Omental fat pad (tissue), 4 donors: ENCODE measurements at places on chromosomes 1 and 21.

GRCh38 chr1:193356249-193356648 is 169.8 kb upstream of the B3GALT2 start:
- no peak for DNase-seq

GRCh38 chr21:46340998-46341397 is 17.0 kb downstream of the PCNT start:
- no peak for DNase-seq

DNA sequence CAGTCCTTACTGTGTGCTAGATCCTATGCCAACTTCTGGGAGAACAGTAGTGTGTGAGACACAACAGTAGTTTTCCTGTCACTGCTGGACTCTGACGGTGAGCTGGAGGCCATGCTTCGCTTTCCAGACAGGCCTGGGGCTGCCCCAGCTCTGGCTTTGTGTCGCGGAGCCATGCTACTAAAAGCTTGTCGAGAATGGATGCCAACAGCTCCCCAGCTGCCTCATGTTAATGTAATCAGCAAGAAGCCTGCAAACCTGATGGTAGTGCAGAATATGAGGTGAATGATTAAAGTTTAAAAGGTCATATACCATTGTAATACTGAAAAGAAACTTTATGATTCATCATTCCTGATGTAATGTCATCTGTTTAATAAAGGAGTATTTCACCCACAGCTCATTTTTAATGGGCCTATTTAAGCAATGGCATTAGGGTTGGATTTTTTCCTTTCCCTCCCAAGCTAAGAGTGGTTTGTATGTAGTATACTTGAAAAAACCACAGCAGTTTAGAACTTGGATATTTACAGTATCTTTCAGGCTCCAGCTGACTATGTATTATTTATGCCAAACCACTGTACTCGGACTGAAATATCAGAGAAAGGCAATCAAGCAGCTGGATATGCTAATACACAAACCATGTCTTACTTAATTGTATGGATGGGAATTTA is 343.0 kb downstream of the NUF2 start:
- no peak for DNase-seq

- DNase-seq: no peak
These were observed 2.2 kb upstream of the LAPTM5 start for GRCh38 chr1:30759718-30760281.

GRCh38 chr1:95071539-95071938 is 1.2 kb downstream of the ALG14 start:
- DNase-seq: no peak

DNA sequence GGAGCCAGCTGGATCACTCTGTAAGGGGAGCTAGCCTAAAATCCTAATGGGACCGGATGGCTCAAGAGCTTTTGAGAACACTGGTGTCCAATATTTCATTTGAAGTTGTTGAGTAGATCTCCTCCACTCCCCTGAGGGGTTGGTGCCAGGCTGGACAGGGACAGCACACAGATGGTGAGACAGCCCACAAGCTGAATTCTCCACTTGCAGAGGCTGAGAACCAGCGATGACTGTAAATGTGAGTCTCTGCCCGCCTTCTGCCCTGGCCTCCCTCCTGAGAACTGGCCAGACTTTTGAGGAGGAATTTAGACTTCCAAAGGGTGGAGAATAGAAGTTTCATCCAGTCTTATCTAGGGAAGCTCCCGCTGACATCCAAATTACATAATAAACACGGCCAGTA is 20.5 kb upstream of the COQ8A start:
- DNase-seq: no peak

- DNase-seq: no peak
These were observed 23.0 kb upstream of the DMBX1 start for GRCh38 chr1:46466477-46467182.

GRCh38 chr1:66490816-66491215 is 43.1 kb upstream of the SGIP1 start:
- no peak for DNase-seq

DNA sequence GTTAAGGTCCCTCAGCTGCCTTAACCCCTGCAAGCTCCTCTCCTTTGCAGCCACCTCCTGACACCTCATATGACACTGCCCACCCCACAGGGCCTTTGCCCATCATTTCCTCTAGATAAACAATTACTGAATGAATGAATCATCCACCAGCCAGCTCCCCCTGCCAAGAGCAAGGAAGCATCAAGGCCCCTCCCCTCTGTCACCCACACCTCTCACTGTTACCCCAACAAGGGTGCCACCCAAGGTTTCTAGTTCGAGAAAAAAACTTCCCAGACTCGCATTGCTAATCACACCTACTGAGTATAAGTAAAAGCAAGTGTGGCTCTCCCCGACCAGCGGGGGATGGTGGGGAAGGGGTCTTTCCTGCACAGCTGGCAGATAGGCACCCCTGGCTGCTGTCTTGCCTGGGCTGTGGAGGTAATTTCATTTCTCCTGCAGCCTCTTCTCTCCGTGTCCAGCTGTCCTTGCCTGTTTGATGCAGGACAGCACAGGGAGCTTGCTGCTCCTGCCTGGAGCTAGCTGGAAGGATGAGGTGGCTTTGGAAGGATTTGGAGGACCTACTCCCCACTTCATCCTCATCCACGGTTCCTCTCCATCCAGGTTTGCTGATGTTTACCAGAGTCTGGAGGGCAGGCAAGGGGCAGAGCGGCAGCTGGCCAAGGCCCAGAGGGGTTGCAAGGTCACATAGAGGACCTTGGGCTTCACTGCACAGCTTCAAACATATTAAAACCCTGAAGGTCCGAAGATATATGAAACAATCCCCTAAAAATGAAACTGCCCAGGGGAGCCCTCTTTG is 33.1 kb upstream of the LBR start:
- DNase-seq: no peak

DNA sequence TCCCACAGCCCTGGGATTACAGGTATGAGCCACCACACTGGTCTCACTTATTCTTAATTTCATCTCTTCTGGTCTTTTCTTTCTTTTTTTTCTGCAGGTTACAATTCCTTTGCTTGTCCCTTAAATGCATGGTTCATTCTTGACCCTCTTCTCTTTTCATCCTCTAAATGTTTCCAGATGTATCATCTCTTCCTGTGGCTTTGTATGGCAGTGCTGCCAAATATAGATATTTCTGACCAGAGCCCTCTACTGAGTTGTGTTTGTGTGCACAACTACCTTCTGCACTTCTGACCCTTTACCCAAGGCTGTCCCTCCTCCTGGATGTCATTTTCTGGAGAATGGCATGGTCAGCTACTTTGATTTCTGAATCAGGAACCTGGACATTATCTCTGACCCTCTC is 32.5 kb downstream of the OLFML3 start:
- DNase-seq: no peak

- no peak for DNase-seq
These were observed 50.9 kb downstream of the PRDM15 start for GRCh38 chr21:41827951-41828883.

DNA sequence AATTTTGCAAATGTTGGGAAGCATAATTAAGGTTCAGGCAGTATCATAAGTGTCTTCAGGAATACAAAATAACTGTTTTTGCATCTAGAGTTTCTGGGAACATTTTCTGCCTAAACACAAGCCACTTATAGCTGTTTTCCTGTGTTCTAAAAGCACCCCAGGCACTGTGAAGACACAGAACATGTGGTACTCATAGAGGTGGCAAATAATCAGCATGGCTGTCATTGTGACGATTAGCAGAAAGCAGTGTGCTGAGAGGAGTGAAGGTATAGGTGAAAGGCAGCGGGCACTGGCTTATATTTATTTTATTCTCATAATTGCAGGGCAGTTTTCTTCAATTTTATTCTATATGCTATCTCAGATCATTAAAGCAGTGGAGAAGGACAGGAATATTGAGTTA is 119.6 kb downstream of the LRRC53 start:
- DNase-seq: no peak

DNA sequence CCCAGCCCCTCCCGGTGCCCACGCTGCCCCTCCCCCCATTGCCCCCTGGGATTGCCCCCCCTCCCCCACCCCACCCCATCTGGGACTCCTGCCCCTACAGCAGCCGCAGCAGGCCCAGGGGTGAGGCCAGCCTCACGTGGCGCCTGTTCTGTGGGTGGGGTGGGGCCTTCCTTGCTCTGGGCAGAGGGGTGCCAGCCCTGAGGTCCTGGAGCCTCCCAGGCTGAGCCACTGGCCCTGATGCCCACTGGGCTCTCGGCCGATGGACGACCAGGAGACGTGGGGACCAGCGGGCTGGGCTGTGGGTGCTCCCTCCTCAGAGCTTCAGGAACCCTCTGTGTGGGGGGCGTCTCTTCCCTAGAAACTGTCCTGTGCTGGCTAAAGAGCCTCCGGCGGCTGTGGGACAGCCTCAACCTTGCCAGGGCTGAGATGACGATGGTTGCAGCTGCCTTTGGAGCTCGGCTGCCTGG is 5.8 kb upstream of the C1orf159 start:
- no peak for DNase-seq

GRCh38 chr1:54861070-54861761 is 25.8 kb downstream of the DHCR24 start:
- DNase-seq: no peak

- DNase-seq: no peak
These were observed 304.2 kb upstream of the PROX1 start for GRCh38 chr1:213683529-213683928.

GRCh38 chr1:36653850-36654249 is 171.1 kb upstream of the CSF3R start:
- DNase-seq: no peak

- DNase-seq: no peak
These were observed 64.8 kb downstream of the KCNJ15 start for GRCh38 chr21:38321568-38321967.

DNA sequence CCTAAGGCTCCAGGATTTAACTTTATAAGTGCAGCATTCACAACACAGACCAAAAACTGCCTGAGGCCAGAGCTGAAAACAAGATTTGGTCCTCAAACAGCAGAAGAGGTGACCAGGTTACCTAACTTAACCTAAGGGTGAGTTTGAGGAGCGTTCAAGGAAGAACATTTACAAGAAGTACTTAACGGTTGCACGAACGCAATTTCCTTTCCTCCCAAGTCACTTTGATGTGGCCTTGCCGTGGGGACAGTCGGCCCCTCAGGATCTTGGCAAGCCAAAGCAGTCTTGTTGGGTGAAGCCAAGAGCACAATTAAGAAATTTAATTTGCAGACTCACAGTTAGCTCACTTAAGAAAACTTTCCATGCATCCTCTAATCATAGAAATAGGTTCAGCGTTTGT is 202.6 kb upstream of the COA6 start:
- DNase-seq: no peak

- no peak for DNase-seq
These were observed 4.2 kb downstream of the SCNN1D start for GRCh38 chr1:1284221-1285101.

DNA sequence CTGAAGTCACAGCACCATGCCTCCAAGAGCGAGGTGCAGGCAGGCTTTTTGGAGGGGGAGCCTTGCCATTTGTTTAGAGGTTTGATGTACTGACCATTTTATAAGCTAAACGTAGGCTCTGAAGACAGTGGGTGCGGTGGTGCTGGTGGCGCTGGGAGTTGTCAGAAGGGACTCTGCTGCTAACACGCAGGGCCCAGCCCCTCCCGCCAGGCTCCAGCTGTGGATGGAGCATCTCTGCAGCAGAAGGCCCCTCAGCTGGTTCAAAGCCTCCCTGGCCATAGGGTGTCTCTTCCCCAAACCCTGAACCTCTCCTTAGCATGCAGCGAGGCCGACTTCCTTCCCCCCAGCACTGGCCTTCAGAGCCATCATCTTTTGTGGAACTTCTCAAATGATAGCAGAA is 105.3 kb downstream of the AJAP1 start:
- DNase-seq: no peak

DNA sequence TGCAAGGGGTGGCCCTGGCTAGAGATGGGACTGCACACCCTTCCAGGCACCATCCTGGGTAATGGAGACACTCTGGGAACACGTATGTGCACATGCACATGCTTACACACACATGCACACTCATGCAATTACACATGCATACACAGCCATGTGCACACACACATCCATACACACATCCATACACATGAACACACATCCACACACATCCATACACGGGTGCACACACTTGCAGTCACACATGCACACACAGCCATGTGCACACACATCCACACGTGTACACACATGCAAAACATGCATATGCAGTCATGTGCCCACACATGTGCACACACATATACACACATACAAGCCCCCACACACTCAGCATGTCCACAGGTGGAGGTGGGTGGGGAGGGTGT is 22.3 kb upstream of the POFUT2 start:
- no peak for DNase-seq

DNA sequence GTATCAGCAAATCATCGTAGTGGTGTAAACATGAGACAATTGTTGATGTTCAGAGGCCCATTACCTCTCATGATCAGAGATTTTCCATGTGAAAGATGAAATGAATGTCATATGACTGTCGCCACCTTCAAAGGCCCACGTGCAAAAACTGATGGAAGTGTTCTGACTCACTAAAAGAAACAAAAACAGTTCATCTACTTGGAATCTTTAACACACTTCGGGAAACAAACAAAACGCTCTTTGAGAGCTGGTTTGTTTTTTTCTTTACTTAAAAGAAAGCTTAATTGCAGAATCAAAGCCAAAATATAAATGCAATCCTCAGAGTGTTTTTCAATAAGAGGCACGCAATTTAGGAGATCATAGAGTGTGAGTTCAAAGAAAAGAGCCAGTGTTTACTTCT is 100.8 kb downstream of the PLPPR4 start:
- no peak for DNase-seq

DNA sequence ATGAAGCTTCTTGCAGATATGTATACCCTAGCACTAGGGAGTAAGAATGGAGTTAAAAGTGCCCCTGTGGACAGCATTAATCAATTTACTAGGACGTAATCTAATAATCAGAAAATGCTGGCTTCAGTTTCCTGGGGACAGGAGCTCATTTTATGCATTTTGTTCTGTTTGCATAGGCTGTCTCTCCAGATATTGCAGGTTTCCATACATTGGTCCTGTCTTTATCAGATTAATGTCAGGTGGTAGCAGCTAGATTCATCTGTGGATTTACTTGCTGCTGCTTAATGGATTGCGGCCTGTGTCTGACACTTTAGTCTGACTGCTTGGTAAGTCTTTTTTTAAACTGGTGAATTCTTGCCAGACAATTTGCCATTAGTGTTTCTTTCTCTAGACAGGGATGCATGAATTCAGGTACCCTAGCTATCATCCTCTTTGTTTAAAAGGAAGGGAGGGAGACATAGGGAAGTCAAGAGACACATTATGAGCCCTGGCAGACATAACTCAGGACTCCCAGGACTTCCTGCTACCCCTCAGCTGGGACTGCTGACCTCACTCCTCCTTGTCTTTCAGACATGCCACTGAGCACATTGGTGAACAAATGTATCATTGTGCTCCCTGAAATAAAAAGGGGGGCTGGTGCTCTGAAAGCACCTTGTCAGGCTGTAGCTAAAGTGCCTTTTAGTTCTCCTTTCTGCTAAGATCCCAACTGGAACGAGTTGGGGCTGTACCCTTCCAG is 47.7 kb downstream of the NOS1AP start:
- no peak for DNase-seq

GRCh38 chr1:71488555-71489252 is 407.9 kb upstream of the ZRANB2 start:
- DNase-seq: no peak
